ENCODE measurements at places on chromosomes 13 and 19.

DNA sequence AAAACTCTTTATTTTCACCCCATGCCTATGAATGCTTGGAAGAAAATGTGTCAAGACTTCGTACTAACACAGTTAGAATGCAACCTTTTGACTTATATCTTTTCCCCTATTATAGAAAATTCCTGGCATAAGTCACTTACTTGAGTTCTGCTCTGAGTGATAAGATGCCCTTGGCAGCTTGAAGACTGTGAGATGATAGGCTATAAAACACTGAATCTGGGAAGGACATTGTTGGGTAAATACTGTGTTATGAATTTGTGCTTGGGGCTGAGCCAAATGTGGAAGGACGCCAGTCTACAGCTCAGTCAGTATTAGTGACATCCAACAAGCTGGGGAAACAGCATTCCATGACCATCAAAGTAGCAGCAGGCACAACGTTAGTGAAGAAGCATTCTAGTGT, 368.0 kb upstream of the SGCG start:
- no peak for DNase-seq

DNA sequence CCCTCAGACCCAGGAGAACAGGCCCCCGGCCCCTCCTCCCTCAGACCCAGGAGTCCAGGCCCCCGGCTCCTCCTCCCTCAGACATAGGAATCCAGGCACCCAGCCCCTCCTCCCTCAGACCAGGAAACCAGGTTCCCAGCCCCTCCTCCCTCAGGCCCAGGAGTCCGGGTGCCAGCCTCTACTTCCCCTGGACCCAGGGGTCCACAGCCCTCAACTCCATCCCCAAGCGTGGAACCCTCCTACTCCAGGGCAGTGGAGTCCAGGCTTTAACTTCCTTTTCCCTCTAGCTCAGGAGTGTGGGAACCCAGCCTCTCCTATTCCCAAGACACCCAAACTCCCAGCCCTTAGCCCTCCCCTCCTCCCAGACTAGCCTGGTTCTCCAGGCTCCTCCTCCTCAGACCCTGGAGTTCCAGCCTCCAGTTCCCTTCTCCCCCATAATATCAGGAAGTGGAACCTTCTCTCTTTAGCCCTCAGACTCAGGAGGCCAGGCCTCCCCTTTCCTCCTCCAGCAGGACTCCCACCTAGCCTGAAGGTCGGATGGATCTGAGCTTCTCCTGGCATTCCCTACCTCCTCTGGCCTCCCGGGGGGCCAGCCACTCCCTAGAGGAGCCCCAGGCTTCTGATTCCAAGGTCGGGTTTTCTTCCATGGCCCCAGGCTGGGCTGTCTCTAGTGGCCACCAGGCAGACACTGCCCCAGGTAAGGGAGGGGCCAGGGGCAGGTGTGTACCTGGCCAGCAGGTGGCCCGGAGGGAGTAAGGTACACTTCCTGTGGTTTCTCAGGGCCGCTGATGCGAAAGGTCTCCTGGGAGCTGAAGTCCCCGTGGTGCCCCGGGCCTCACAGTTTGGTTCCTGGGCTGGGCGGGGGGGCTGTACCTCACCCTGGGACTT, at the start of gene TMC4:
TSS of gene TMC4 (minus strand) at position 690 of the 888 bp plus-strand sequence. CDS start at position 647, 43 bp downstream.
- peak; percentile 77 for DNase-seq

- no peak for DNase-seq
These were observed at the start of gene FCGBP for GRCh38 chr19:39934584-39935363. Gene FCGBP (minus strand): TSS chr19:39934634.

- no peak for DNase-seq
These were observed 5.4 kb downstream of the ZC3H4 start for GRCh38 chr19:47107953-47108746.

DNA sequence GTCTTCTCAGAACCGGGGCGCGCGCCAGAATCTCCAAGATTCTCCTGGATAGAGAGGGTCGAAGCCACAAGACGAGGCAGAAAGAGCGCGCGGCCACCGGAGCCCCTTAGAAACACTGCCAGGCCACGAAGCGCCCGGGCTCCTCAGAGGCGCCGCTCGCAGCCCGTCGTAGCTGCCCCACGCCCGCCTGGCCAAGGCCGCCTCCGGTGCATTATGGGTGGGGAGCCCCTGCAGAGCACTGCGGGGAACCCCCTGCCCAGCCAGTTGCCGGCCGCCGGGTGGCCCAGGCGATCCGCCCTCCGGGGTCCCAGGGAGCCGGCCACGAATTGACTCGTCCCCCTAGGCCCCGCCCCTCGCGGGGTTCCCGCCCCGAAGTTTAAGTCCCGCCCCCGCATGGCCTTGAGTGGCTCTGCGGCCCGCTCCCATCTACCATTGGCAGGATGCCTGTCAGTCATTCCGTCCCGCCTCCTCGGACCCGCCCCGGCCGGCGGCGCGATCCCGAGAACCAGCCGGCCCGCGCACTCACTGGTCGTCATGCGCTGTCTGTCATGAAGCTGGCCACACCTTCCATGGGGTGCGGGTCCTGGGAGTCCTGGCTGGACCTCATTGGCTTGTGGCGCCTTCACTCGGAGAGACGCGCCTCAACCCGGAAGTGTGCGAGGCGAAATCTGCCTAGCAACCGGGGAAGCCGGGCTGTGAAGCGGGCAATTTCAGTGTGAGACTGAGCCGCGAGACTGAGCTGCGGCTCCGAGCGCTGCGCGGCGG, 20.2 kb upstream of the GATAD2A start:
- peak; percentile 99 for DNase-seq

DNA sequence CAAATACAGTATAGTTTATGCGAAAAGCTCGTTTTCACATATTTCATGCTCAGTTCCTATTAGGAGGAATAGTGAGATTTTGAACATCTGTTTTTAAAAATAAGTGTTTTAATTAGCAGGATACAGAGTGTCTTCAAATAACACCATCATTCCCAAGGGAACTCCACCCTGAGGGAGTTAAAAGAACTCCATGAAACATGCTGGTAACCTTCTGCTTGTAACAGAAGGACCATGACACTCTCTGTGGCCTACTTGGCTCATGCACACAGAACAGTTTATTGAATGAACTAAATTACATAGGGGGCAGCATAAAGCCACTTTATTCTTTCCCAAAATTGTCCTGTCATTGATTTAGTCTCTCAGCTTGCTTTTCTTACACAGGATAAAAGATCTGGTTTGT, 809.5 kb upstream of the SLITRK6 start:
- DNase-seq, result no peak

- DNase-seq, result no peak
These were observed 322.3 kb downstream of the EFNB2 start for GRCh38 chr13:106213028-106213757.

DNA sequence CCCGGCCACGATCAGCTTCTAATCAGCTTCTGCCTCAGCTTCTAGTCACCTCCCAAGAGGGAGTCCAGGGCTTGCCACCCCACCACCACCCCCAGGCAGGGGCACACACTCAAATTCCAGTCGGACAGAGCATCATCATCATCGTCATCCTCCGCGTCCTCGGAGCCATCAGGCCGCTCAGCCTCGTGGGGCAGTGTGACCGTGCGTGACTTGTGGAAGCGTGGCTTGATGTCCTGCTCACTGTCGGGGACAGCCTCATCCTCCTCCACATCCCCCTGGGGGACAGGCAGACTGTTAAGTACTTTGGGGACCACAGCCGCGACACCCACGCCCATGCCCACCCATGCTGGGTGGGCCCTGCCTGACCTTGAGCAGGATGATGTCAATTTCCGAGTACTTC, 12.5 kb downstream of the TNPO2 start:
- DNase-seq, result no peak

DNA sequence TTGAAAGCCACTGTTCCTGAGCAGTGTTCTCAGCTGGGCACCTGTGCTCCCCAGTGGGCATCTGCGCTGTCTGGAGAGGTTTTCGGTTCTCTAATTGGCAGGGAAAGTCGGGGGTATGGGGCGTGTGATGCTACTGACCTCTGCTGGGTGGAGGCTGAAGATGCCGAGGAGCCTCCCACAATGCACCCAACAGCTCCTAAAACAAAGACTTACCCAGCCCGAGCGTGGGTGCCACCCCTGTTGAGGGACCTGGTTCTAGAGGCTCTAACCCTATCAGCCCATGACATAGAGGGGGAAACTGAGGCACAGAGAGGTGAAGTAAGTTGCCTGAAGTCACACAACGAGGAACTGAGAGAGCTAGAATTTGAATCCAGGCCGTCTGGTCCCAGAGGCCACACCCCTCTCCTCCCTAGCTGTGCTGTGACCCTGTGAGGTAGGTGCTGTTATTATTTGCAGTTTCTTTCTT, 2.3 kb downstream of the SPACA4 start:
- DNase-seq, result no peak

DNA sequence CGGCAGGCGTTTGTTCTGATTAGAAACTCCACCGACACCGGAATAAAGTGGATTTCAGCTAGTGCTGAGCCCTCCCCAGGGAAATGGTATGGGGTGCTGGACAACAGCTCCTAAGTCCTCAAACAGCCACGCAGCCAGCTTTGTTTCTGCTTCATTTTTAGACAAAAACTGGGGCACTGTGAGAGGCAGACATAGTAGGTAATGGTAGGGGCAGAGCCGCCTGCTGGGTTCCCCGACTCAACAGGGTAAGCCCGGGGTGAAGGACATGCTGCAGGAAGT, 39.7 kb downstream of the CARS2 start:
- no peak for DNase-seq

DNA sequence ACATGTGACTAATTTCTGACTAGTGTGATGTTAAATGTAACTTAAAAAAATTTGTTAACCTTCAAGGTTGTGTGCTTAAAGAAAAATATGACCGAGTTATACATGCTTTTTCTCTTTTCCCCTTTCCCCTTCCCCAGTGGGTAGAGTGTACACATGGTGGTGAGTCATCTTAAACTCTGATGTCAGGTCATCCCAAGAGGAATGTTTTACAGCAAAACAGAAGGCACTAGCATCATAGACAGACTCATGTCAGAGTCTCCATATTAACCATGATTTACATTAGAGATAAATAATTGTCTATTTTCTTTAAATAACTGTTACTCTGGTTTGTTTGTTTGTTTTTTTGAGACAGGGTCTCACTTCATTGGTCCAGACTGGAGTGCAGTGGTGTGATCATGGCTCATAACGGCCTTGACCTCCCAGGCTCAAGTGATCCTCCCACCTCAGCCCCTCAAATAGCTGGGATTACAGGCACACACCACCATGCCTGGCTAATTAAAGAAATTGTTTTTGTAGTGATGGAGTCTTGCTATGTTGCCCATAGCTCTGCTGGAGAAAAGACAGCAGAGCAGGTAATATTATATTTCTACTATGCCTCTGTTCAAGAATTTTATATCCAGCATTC, 160.4 kb upstream of the PCDH9 start:
- DNase-seq, result no peak

GRCh38 chr13:24007979-24008620, 110.8 kb upstream of the C1QTNF9B start:
- no peak for DNase-seq

DNA sequence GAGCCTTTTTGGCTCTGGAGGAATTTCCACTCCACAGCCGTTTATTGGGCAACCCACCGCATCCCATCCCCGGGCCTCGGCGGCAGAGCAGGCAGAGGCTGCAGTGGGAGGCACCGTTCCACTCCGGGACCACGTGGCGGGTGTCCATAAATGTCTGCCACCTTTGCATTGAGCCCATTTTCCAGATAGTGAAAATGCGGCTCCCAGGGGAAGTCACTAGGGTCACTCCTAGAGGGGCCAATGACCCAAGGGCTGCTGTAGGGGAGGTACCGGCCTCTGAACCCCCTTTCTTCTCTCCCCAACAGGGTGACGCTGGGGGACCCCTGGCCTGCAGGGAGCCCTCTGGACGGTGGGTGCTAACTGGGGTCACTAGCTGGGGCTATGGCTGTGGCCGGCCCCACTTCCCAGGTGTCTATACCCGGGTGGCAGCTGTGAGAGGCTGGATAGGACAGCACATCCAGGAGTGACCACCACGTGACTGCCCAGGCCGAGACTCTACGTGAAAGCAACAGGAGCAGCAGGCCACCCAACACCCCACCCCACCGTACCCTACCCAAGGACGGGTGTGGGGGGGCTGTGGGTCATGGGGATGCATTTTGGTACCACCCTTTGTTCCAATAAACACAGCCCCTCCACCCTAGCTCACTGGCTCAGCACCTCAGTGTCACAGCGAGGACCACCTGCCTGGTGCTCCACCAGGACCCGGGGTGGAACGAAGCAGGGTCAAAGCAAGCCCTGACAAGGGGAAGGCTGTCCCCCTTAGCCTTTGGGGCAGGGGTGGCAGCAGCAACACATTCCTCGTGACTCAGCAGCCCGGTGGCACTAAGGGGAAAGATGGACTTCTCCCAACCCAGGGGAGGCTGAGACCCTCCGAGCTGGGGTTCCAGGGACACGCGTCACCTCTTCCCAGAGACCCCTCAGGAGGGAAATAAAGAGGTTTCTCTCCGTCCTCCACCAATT, 1.5 kb downstream of the TIMM13 start:
- no peak for DNase-seq

DNA sequence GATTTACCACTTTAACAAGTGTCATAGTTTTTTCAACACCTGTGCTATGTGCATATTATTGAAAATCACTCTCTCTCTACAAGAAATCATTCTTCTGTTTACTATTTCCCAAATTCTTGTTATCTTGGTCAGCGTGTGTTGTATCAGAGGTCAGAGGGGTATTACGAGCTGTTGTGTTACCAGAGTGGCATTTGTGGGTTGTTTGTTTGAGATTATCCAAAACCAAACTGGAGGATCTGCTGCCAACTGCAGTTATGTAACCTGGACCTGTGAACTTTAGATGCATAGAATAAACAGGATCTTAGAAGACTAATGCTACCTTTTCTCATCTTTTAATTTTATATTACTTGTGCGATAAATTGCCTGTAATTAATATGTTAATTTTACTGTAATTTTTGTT, 1751.4 kb upstream of the SPRY2 start:
- DNase-seq, result no peak

GRCh38 chr13:24166561-24166960, 6.0 kb downstream of the SPATA13 start:
- no peak for DNase-seq

DNA sequence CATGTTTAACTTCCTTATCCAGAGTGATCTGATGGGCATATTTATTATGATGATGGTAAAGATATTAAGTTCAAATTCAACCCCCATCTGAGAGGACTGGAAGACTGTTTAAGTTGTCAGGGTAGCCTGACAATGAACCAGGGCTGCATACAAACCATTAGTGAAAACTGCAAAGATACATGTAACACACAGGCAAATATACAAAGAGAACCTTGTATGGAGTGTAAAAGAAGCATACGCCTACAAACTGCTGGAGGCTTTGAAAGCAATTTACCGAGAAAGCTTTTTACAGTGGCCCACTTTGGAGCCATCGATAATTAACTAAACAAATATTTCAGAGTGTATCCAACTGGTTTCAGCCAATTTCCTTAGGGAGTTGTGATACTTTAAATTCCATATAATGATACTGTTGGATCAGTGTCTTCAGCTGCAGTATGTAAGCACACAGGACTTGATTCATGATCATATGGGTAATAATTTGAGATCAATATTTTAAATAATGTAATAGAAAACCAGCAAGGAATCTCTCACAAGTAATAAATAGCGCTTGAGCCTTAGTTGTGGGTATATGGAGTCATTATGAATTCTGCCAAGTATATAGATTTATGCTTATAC, 231.5 kb upstream of the SPRY2 start:
- peak; percentile 18 for DNase-seq

- DNase-seq, result no peak
These were observed 51.3 kb downstream of the PTPRS start for GRCh38 chr19:5289060-5289990.

GRCh38 chr13:111858571-111858970, 208.4 kb upstream of the SOX1 start:
- DNase-seq, result no peak
